ENCODE measurements at places on chromosomes 13 and 19. TPM values are rescaled to one million over a fixed set of nuclear protein-coding genes. Genes with fewer than 3 reads are reported as not detected.

The FUT3 gene
- not detected for polyA plus RNA-seq

The ZNF578 gene
- polyA plus RNA-seq: 1.2 TPM

The CD209 gene
- polyA plus RNA-seq: 0.68 TPM

The CEACAM21 gene
- 0.36 TPM for polyA plus RNA-seq

The PLIN5 gene
- polyA plus RNA-seq: 33.9 TPM

The MIA gene
- polyA plus RNA-seq: 3.7 TPM

The CAPN12 gene
- polyA plus RNA-seq: 0.91 TPM

The KRTDAP gene
- polyA plus RNA-seq: 0.29 TPM

The GGN gene
- 0.11 TPM for polyA plus RNA-seq

The ONECUT3 gene
- not detected for polyA plus RNA-seq

The GPR4 gene
- 7.7 TPM for polyA plus RNA-seq

The MYH14 gene
- 73.6 TPM for polyA plus RNA-seq

The ZNF418 gene
- 9.7 TPM for polyA plus RNA-seq

The NKPD1 gene
- polyA plus RNA-seq: 0.07 TPM

The TNNI3 gene
- 8,501 TPM for polyA plus RNA-seq

The C1QTNF9 gene
- polyA plus RNA-seq: 1.8 TPM

The NECTIN2 gene
- polyA plus RNA-seq: 44.2 TPM

The LIN7B gene
- 33.4 TPM for polyA plus RNA-seq

The UFM1 gene
- 24.4 TPM for polyA plus RNA-seq

The PEG3 gene
- 3.1 TPM for polyA plus RNA-seq

The CEACAM3 gene
- polyA plus RNA-seq: 0.07 TPM

The NMRK2 gene
- polyA plus RNA-seq: 1,838 TPM

The KLK2 gene
- not detected for polyA plus RNA-seq

The HSD17B14 gene
- polyA plus RNA-seq: 4.0 TPM

The CATSPERD gene
- not detected for polyA plus RNA-seq

The SGCG gene
- 86.6 TPM for polyA plus RNA-seq

The MBD3L2B gene
- polyA plus RNA-seq: not detected

The ZNF90 gene
- polyA plus RNA-seq: 0.91 TPM

The HSPB6 gene
- polyA plus RNA-seq: 209 TPM

The IL4I1 gene
- 0.29 TPM for polyA plus RNA-seq

The MUC16 gene
- polyA plus RNA-seq: not detected

The ZNF565 gene
- polyA plus RNA-seq: 3.2 TPM

The GNG8 gene
- polyA plus RNA-seq: not detected

The PSG11 gene
- polyA plus RNA-seq: not detected

The TMEM238 gene
- polyA plus RNA-seq: 0.14 TPM

The KLF5 gene
- polyA plus RNA-seq: 0.81 TPM

The REEP6 gene
- polyA plus RNA-seq: 7.5 TPM

The NALCN gene
- polyA plus RNA-seq: 5.2 TPM

The AP1M2 gene
- 0.09 TPM for polyA plus RNA-seq

The ZNF681 gene
- 0.43 TPM for polyA plus RNA-seq

The ZNF582 gene
- 6.3 TPM for polyA plus RNA-seq

The MEF2B gene
- polyA plus RNA-seq: 0.23 TPM

The VPS36 gene
- 20.5 TPM for polyA plus RNA-seq

The KIR2DL3 gene
- polyA plus RNA-seq: 0.07 TPM

The EBI3 gene
- polyA plus RNA-seq: 0.70 TPM

The CNMD gene
- polyA plus RNA-seq: 0.05 TPM

The DMRTC2 gene
- not detected for polyA plus RNA-seq

The LPAR2 gene
- 1.1 TPM for polyA plus RNA-seq

The OR7D4 gene
- polyA plus RNA-seq: not detected

The ZNF324B gene
- 1.9 TPM for polyA plus RNA-seq

The ARL11 gene
- polyA plus RNA-seq: 0.32 TPM

The SYCN gene
- polyA plus RNA-seq: not detected

The CEACAM8 gene
- not detected for polyA plus RNA-seq

The KLK11 gene
- 0.14 TPM for polyA plus RNA-seq

The ANGPTL8 gene
- 4.8 TPM for polyA plus RNA-seq

The UBXN6 gene
- 135 TPM for polyA plus RNA-seq

The NOVA2 gene
- polyA plus RNA-seq: 3.3 TPM

The MCEMP1 gene
- polyA plus RNA-seq: 0.50 TPM

Data from right cardiac atrium (tissue), 5 donors.